CD4-positive, alpha-beta memory T cell (primary cell): ENCODE measurements at places on chromosomes 5 and 9. TPM values are rescaled to one million over a fixed set of nuclear protein-coding genes. Genes with fewer than 3 reads are reported as not detected.

The ZSWIM6 gene
- 0.68 TPM for polyA plus RNA-seq

The PCSK1 gene
- not detected for polyA plus RNA-seq

The TMEM252 gene
- polyA plus RNA-seq, result not detected

The AMBP gene
- polyA plus RNA-seq, result not detected

The STING1 gene
- 176 TPM for polyA plus RNA-seq

The RIGI gene
- polyA plus RNA-seq, result 19.4 TPM

The OR13D1 gene
- not detected for polyA plus RNA-seq

The ANKRD31 gene
- polyA plus RNA-seq, result 0.21 TPM
